ENCODE measurements at places on chromosomes 5 and 9. TPM values are rescaled to one million over a fixed set of nuclear protein-coding genes. Genes with fewer than 3 reads are reported as not detected.

GRCh38 chr5:96919754-96920197 lies 16.1 kb upstream of the LNPEP start:
- no peak for DNase-seq

GRCh38 chr5:67414712-67415111 lies 218.1 kb upstream of the CD180 start:
- no peak for DNase-seq

DNA sequence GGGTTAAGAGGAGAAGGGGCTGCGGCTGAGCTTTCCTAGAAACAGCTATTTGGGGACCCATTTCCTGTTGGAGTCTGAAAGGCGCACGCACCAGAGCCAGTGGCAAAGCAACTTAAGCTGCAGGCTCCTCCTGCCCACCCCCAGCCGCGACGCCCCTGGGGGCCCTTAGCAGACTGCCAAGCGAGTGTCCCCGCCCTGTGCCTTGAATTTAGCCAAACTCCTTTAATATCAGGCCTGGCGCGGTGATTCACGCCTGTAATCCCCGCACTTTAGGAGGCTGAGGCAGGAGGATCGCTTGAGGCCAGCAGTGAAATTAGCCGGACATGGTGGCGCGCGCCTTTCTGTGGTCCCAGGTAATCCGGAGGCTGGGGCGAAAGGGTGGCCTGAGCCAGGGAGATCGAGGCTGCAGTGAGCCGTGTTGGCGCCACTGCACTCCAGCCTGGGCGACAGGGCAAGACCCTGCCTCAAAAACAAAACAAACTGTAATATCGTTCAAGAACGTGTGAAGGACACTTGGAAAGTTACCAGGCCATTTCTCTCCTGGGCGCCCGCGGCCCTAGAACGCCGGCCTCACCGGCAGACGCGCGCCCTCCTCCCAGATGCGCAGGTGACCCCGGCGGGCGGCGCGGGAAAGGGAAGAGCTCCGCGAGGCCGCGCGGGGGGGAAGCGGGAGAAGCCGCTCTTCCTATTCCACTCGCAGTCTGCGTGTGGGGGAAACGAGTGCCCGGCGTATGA lies 1.0 kb upstream of the F2R start:
- no peak for DNase-seq

- DNase-seq: no peak
Measured at GRCh38 chr9:119368681-119369581, at the start of gene BRINP1. Gene BRINP1 (minus strand): TSS chr9:119369435. CDS start chr9:119313355, 56,080 bp downstream.

DNA sequence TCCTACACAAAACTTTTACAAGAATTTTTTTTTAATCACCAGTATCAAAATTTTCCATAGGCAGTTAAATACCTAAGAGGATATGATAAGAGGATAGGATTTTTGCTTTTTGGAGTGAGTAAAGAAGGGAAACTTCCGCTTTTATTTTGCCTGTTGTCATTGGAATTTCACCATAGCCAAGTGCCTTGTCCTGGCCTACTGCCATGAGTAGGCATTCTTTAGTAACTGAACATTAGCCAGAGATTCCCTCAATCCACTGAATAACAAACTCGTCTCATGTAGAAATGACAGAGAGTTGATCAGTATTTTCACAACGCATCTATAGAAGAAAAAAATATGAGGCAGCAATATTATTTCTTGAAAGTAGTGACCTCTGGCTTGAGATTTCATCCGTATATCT lies 289.6 kb upstream of the ADAMTSL1 start:
- DNase-seq: no peak

The GPR107 gene
- 14.4 TPM for polyA plus RNA-seq

The SOHLH1 gene
- polyA plus RNA-seq: 0.24 TPM

The OTP gene
- polyA plus RNA-seq: 0.05 TPM

The RAD1 gene
- 54.4 TPM for polyA plus RNA-seq

The DMGDH gene
- polyA plus RNA-seq: not detected

The SLC22A4 gene
- polyA plus RNA-seq: 7.0 TPM
